ENCODE measurements at places on chromosomes 7 and 10. TPM values are rescaled to one million over a fixed set of nuclear protein-coding genes. Genes with fewer than 3 reads are reported as not detected.

Gene OPN4
- not detected for polyA plus RNA-seq

Gene CALCR
- 0.88 TPM for polyA plus RNA-seq

DNA sequence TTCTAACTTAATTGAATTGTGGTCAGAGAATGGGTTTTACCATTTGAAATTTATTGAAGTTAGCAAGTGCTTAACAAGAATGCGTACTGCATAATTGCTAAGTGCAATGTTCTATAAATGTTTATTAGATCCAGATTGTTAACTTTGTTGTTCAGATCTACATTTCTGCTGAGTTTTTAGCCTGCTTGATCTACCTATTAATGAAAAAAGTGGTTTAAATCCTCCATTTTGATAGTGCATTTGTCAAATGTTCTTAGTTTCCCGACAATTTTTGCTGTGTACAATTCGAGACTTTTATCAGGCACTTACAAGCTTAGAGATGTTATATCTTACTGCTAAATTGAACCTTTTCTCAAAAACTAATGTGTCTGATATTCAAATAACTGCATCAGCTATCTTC is 156.4 kb upstream of the ADCY1 start:
- no peak for DNase-seq

Gene MYH16
- polyA plus RNA-seq: not detected

DNA sequence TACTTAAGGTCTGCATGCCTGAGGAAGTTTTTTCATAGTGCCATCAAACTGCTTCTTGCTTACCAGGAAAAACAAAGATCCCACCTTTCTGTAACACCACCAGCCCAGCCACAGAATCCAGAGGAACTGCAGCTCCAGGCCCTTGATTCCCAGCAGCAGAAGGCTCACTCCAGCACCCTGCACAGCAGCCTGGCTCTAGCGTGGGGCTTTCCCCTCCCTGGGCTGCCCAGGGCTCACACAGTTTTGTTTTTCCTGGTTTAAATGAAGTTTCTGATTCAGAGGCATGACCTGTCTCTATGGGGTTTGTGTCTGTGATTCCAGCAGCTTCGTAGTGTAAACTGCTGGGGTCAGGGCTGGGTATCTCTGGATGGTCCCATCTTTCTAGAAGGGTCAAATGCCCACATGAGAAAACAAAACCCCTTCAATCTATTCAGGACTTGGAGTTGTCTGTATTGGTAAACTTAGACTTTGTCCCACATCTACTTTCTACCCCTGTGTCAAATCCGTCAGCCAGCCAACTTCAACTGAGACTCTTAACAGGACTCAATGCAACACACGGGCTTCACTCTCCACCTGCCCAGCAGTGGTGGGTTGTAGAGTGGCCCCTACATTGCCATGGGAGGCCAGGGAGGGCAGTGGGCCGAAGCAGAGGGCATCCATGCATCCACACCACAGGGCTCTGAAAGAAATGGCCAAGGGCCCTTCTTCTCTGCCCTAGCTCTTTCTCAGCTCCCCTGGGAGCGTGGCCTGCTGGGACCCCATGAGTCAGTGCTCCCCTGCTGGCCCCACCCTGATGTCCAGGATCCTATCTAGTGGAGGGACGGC is 73.6 kb downstream of the ATXN7L1 start:
- DNase-seq: no peak

Gene TAS2R3
- polyA plus RNA-seq: not detected

Gene PHTF2
- polyA plus RNA-seq: 14.1 TPM

DNA sequence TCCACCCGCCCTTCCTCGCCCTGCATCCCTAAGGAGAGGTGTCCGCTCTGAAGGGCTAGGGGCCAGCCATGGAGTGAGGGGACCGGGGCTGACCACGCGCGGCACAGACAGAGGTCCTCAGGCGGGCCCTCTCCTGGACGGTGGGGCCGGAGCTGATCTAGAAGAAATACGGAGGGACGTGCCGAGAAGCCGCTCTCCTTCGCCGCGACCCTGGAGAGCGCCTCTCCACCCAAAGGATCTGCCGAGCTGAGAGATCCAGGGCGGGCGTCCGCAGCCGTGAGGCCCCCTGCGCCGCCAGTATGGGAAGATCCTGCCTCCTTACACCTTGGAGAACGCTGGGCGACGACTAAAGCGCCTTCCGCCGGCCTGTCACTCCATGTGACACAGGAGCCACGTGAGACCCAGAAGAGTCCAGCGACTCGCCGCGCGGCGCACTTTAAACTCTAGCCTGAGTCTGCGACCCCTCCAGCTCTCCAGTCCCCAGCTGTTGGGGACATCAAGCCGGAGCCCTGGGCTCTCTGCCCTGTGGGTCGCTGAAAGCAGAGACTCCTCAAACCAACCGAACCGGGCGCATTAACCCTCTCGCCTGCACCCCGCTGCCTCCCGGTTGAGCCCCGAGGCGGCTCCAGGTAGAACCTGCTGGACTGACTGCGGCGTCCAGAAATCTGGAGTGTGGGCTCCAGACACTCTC is 1.5 kb upstream of the SFMBT2 start:
- peak; percentile 69 for DNase-seq

- peak; percentile 38 for DNase-seq
These were observed 61.1 kb downstream of the MKI67 start for GRCh38 chr10:128064970-128065580.

DNA sequence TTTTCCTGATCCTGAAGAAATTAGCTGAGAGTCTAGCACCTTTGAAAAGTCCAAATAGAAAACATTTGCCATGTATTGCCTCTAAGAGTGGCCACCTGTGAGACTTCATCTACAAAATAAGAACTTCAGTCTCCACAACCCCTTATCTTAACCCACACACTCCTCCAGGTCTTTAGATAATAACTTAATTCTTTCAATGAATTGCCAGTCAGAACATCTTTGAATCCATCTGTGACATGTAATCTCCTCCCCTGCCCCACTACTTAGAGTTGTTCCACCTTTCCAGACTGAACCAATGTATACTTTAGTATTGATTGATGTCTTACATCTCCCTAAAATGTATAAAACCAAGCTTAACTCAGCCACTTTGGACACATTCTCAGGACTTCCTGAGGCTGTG is 84.4 kb upstream of the FAM171A1 start:
- no peak for DNase-seq

DNA sequence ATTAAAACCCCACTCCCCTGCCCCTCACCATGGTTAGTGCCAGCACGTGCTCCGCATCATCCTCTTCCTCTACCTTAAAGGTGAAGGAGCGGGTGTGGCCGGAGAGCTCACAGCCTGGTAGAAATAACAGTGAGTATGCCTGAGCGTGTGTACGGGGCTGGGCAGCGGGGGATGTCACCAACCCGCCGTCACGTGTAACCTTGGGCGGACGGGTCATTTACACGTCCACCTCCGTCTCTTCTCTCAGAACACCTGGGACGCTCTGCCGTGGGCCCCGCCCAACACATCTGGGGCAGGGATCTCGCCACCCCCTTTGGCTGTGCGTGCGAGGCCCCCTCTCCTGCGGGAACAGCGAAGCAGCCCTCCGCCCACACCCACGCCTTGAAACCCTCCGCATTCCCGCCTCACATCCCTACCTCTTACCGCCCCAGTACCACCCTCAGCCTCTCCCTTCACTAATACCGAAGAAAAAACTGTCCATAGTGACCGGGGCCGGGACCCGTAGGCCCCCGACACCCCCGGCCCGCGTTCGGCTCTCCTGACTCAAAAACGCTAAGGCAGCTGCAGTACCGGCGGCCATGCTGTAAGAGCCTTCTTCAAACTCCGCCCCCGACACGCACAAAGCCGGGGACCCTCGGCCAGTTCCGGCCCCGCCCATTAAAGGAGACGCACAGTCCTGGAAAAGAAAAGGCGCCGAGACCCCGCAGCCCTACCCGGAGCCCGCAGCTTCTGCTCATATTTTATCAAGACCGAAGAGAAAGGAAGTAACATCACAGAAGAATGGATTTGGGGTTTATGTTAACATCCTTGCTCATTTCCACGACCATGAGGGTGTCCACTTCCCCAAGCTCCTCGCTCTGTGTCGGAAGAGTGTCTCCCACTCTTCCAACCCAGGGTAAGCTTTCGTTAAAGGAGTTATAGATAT is at the start of gene NPM3:
Gene NPM3, minus strand, starts transcription at position 636 of the 925 bp plus-strand sequence. Its CDS starts 56 bp downstream, at position 580.
- DNase-seq: peak; percentile 89

Gene AKR1D1
- polyA plus RNA-seq: not detected

- DNase-seq: no peak
These were observed 97.8 kb downstream of the PAXIP1 start for GRCh38 chr7:154905146-154905545.

Gene CPA2
- polyA plus RNA-seq: 0.38 TPM

Gene PTF1A
- polyA plus RNA-seq: not detected

Gene PRSS37
- not detected for polyA plus RNA-seq

GRCh38 chr10:99874341-99875085 is 92.1 kb downstream of the ABCC2 start:
- DNase-seq: no peak

Gene EBLN1
- polyA plus RNA-seq: not detected

- DNase-seq: peak; percentile 5
These were observed 84.8 kb downstream of the PRKAG2 start for GRCh38 chr7:151792086-151792485.

DNA sequence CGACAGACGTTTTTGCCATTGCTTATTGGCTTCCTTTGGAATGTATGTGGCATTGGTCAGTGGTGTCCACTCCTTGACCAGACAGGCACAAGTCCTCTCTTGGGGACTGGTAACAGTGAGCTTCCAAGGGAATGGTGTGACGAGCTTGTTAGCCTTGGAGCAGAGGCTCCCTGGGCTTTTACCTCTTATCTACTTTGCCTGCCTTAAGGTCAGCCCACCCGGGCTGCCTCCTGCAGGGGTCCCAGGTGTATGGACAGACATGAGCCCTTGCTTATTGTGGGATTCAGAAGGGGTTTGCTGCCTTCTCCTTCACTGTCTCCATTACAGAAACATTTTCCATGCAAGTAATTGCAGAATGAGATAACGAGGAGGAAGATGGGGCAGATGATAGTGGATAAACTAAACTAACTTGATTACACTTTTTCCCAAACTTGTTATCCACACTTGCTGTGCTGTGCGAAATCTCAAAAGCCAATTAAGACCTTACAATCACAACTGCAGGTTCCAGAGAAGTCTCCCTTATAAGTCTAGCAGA is 29.7 kb downstream of the PLPP4 start:
- DNase-seq: no peak

Gene CACNB2
- 7.9 TPM for polyA plus RNA-seq

DNA sequence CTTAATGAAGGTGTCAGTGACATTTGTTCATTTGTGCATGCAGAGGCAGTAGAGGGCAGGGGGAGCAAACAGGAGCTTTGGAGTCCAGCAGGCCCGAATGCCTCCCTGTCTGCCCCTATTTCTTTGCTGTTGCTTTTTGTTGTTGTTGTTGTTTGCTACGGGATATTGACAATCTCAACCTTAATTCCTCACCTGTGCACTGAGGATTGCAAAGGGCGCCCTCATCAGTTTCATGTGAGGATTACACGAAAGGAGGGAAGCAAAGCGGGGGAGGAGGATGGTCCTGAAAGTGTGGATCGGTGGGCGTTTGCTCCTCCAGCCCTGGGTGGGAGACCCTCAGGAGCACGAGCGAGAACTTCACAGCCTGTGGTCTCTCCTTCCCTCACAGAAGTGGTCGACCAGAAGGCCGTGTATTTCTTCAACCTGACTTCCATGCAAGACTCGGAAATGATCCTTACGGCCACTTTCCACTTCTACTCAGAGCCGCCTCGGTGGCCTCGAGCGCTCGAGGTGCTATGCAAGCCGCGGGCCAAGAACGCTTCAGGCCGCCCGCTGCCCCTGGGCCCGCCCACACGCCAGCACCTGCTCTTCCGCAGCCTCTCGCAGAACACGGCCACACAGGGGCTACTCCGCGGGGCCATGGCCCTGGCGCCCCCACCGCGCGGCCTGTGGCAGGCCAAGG is 9.6 kb downstream of the GDF10 start:
- no peak for DNase-seq

DNA sequence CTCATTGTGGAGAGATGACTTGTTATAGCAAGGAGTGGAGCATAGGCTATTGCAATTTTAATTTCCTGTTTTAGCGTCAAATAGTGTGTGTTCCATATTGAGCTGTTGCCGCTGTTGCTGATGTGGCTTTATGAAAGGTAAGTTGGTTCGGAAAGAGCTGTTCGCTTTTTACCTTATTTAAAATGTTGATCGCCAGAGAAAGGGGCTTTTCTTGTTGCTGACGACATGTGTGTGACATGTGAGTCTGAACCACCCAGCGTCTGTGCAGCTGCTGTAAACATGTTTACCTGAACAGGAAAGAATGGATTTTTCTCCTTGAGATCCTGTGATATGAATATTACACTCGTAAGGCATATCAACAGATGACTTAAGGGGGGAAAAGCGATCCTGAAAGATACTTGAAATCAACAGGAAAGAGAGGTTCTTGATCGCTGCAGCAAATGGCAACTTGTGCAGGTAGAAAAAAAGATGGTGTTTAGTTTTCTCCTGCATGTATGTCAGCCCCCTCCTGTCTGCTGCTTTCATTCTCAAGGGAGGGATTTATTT is 2.5 kb downstream of the ZEB1 start:
- no peak for DNase-seq

Gene KCNK18
- not detected for polyA plus RNA-seq

- no peak for DNase-seq
These were observed 286.4 kb downstream of the BAMBI start for GRCh38 chr10:28963539-28964221.

GRCh38 chr7:122135275-122135674 is 8.8 kb downstream of the AASS start:
- no peak for DNase-seq
